ENCODE measurements at places on chromosomes 13 and 19.

DNA sequence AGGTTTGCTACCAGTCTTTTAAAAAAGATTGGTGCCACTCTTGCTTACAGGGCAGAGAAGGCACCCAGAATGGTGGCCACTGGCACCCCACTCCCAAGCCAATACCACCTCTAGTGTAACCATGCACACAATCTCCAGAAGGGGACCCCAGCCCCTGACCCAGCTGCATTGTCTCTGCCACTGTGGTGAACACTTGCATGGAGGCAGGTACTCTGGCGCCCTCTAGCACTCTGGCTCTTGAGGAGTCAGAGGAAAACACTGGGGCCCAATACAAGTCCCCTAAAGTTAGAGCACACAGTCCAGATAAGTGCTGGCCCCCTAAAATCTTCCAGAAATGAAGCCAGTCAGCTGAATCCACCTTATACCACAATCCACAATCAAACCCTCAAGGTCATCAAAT lies 6.0 kb downstream of the ERVV-1 start:
- DNase-seq: no peak

- DNase-seq: no peak
Observed at GRCh38 chr13:35881360-35881759, 249.8 kb downstream of the DCLK1 start.

- DNase-seq: no peak
Observed at GRCh38 chr19:50495020-50495531, 15.9 kb downstream of the JOSD2 start.

DNA sequence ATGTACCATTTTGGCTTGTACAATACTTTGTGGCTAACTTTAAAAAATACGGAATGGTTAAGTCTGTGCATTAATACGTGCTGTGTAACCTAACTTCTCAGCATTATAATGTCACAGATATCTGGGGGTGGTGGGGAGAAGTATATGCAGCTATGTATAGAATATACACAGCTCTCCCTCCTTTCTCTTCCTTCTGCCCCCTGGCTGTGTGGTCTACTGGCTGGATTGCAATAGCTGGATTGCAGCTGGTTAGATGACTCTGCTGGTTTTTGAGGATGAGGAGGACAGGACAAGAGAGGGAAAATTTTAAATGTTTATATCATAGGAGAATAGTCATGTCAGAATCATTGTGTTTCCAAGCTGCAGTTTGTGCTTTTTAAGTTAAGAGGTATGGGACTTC lies 9.7 kb downstream of the RNASEH2B start:
- DNase-seq: no peak

DNA sequence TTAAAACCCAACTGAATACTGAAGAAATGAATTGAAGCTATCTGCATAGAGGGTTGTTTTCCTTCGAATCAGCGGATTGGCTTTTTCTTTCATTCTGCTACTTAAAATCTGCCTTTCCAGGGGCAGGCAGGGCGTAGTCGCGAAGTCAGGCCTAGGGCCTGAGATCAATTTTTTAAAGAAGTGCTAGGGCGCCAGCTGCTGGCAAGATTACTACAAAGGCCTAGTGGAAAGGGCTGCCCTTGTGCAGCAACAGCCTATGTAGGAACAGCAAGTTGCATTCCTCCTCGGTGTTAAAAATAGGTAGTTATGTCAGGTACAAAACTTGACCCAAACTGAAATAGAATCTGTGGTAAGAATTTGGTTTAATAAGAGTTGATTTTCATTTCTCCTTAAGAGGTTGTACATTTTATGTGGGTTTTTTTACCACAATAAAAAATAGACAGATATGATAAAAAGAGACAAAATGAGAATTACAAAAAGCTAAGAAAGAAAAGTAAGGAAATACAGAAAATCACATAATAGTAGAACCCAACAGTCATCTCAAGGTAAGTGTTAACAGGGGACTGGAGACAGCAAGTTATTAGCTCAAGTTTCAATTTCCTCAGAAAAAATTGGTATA lies 9.5 kb upstream of the URAD start:
- no peak for DNase-seq

- DNase-seq: no peak
Observed at GRCh38 chr19:8367327-8368001, 3.5 kb downstream of the ANGPTL4 start.

- peak; percentile 56 for DNase-seq
Observed at GRCh38 chr19:21568816-21569493, 63.6 kb downstream of the ZNF429 start.

DNA sequence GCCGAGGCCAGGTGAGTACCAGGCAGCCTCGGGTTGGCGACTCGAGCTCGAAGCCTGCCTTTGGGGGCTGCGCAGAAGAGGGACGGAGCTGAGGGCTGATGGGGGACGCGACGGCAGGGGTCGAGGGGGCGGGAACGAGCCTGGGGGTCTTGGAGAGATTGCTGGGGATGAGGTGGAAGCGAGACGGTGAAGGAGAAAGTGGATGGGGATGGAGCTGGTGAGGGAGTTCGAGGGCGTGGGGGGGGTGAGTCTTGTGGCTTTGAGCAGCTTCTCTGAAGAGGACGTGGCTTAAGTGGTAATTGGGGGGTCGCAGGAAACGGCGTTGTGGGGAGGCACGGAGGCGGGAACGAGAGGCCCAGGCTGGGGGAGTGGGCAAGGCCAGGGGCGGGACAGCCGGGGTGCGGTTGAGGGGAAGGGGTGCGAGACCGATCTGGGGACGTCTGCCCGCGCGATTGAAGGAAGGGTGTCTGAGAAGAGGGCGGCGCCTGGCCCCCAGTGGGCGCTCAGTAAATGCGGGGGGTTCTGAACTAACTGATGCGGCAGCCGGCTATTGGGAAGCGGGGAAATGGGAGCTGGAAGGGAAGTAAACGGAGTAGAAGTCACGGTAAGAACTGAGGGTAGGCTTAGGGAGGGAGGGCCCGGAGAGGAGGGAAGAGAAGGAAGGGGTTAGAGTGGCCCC lies 426 bp downstream of the MYO9B start:
- peak; percentile 50 for DNase-seq

Measured in activated gamma-delta T cell treated with anti-CD3 and anti-CD28 coated beads, Interleukin-2, amount 50 U/mL, for 16 hours (primary cell).